Cardiac atrium fibroblast (primary cell): ENCODE measurements at places on chromosomes 1 and 21. TPM values are rescaled to one million over a fixed set of nuclear protein-coding genes. Genes with fewer than 3 reads are reported as not detected.

Gene TRNP1
- total RNA-seq: 52.8 and 116 TPM in 2 replicates

Gene AKR7A3
- 0.54 TPM in 1 of 2 replicates, not detected in the other for total RNA-seq

Gene TNFRSF8
- 0.16 and 0.18 TPM in 2 replicates for total RNA-seq

Gene CLIC6
- not detected in 2 replicates for total RNA-seq

Gene HSPB7
- total RNA-seq: 0.81 and 5.2 TPM in 2 replicates

Gene SPATA21
- total RNA-seq: not detected in 2 replicates

Gene ZNF683
- not detected in 2 replicates for total RNA-seq

Gene CFAP107
- total RNA-seq: not detected in 2 replicates

Gene HLX
- 7.0 and 10.5 TPM in 2 replicates for total RNA-seq

Gene VWA1
- total RNA-seq: 17.7 and 32.0 TPM in 2 replicates

Gene C4BPA
- total RNA-seq: under 0.01 TPM in 1 of 2 replicates, not detected in the other

Gene CA6
- not detected in 2 replicates for total RNA-seq

Gene APOBEC4
- total RNA-seq: not detected in 2 replicates

Gene TCP10L
- not detected in 2 replicates for total RNA-seq

Gene RAB42
- 0.54 and 2.8 TPM in 2 replicates for total RNA-seq

Gene FTCD
- not detected in 2 replicates for total RNA-seq

Gene CELA3A
- total RNA-seq: not detected in 2 replicates

Gene NTMT2
- total RNA-seq: not detected in 2 replicates

Gene LRRC3
- total RNA-seq: 3.6 and 3.7 TPM in 2 replicates

Gene MEGF6
- 21.7 TPM in 2 replicates for total RNA-seq

Gene GNG12
- 163 and 200 TPM in 2 replicates for total RNA-seq

Gene NUDT4B
- 26.0 and 40.8 TPM in 2 replicates for total RNA-seq

Gene ASPM
- total RNA-seq: 6.1 and 8.1 TPM in 2 replicates

Gene SSU72
- 85.7 and 101 TPM in 2 replicates for total RNA-seq

Gene GOLT1A
- not detected in 2 replicates for total RNA-seq

Gene KCNE2
- total RNA-seq: not detected in 2 replicates

Gene SH2D5
- total RNA-seq: 0.54 and 1.3 TPM in 2 replicates

Gene RWDD3
- total RNA-seq: 10.9 and 11.4 TPM in 2 replicates

Gene IL20
- total RNA-seq: not detected in 2 replicates

Gene CCDC185
- not detected in 2 replicates for total RNA-seq

Gene TMEM269
- not detected in 2 replicates for total RNA-seq

Gene WNT9A
- total RNA-seq: 0.36 TPM in 1 of 2 replicates, not detected in the other

Gene BTBD8
- 3.2 and 8.6 TPM in 2 replicates for total RNA-seq

Gene CTTNBP2NL
- 10.2 and 12.8 TPM in 2 replicates for total RNA-seq

Gene RIPPLY3
- not detected in 2 replicates for total RNA-seq

Gene DNM3
- 0.16 and 0.36 TPM in 2 replicates for total RNA-seq

Gene PCSK9
- total RNA-seq: 1.3 and 7.5 TPM in 2 replicates

Gene SMAP2
- total RNA-seq: 22.7 and 26.4 TPM in 2 replicates

Gene NUP210L
- not detected in 2 replicates for total RNA-seq

Gene FCMR
- total RNA-seq: 1.8 and 8.1 TPM in 2 replicates

Gene A3GALT2
- not detected in 2 replicates for total RNA-seq

Gene NGF
- 13.7 and 24.3 TPM in 2 replicates for total RNA-seq

Gene AZIN2
- total RNA-seq: 0.72 and 6.3 TPM in 2 replicates

Gene SRGAP2B
- total RNA-seq: 23.6 and 42.4 TPM in 2 replicates

Gene MSH4
- total RNA-seq: under 0.01 TPM in 2 replicates

Gene KLHDC8A
- total RNA-seq: 0.18 TPM in 1 of 2 replicates, not detected in the other

Gene FCRL1
- total RNA-seq: not detected in 2 replicates

Gene COL9A2
- total RNA-seq: 1.5 and 2.0 TPM in 2 replicates

Gene USH2A
- total RNA-seq: not detected in 2 replicates

Gene ELAPOR1
- total RNA-seq: 1.8 TPM in 1 of 2 replicates, not detected in the other

Gene C1orf21
- 3.4 and 11.9 TPM in 2 replicates for total RNA-seq

Gene ALPL
- total RNA-seq: 11.3 and 12.3 TPM in 2 replicates

Gene DCST1
- total RNA-seq: not detected in 2 replicates

Gene RHD
- total RNA-seq: not detected in 2 replicates

Gene BEND5
- total RNA-seq: 3.7 and 4.2 TPM in 2 replicates

Gene TMEM79
- 0.90 and 1.1 TPM in 2 replicates for total RNA-seq

Gene BMP8B
- total RNA-seq: under 0.01 TPM in 1 of 2 replicates, not detected in the other

Gene TMEM240
- total RNA-seq: 7.0 TPM in 2 replicates
